ENCODE measurements at places on chromosomes 3 and 15.

DNA sequence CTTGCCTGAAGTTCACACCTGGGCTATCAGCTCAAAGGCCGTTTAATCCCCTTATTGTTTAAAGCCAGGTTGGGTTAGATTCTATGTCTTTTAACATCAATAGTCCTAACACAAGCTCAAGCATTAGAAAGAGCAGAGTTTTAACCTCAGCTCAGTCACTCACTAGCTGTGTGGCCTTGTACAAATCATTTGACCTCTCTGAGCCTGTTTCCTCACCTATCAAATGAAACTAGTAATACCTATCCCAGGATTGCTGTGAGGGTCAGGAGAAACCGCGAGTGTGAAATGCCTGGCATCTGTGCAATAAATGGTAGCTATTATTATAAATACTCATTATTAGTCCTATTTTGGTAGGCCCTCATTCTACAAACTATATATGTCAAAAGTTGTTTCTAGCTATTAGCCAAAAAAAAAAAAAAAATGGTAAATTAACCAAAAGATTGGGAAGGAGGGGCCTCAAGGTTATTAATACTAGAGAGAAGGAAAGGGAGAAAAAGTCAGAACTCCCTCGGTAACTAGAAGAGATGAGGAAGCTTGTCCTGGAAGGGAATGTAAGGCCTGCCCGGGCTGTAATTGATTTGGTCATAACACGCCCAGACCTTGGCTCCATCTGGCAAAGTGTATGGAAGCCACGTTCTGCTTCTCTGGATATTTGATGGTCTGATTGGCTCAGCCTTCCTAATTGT is 510.5 kb upstream of the PROK2 start:
- no peak for DNase-seq

DNA sequence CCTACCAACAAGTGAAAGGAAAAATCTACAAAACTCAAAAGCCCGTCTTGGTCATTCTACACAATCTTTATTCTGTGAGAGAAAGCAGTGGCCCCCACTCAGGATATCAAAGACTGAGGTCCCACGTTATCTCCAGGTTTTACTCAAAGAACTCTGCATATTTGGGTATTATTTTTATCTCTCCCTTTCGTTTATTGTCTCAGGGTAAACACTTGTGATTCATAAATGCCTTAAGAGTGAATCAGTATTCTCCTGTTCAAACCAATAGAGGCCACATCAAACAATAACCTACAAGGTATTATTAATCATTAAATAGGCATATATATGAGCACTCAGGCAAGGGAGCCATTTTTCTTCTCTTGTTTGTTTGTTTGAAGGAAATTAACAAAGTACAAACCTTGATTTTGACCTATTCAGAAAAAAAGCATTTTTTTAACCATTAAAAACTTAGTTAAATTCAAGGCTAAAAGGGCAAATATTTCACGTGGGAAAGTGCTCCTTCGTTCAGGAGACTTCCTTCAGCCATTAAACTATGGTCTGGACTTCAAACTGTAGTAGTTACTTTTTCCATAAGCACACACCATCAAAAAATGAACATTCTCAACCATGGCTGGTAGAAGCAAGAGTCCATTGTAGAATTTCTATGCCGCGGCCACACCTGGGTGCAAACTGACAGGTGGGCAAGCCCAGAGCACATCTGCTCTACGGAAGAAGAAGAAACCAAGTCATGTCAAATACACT is 13.9 kb upstream of the HES1 start:
- no peak for DNase-seq

- DNase-seq: no peak
Observed at GRCh38 chr3:31755926-31756658, 223.4 kb downstream of the STT3B start.

DNA sequence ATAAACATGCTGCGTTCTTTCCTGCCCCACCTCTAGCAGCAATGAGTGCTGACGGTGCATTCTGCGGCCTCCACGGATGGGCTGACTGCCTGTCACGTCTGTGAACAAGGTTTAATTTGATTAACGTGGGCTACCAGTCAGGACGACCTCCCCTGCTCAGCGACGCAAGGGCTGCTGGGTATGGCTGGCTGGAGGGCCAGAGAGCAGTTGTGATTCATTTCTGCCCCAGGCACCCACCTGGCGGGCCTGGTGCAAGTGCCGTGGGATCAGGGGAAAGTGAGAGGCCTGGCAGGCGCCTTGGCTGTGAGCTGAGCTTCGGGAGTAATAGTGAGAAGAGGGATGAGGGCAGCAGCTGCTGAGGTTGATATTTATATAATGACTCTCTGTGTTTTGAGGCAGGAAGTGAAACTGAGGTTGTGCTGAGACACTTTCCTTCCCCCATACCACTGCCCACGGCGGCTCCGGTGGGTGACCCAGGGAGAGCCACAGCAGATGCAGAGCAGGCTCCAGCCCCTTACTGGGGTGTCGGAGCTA is 190.4 kb upstream of the BCL6 start:
- no peak for DNase-seq

DNA sequence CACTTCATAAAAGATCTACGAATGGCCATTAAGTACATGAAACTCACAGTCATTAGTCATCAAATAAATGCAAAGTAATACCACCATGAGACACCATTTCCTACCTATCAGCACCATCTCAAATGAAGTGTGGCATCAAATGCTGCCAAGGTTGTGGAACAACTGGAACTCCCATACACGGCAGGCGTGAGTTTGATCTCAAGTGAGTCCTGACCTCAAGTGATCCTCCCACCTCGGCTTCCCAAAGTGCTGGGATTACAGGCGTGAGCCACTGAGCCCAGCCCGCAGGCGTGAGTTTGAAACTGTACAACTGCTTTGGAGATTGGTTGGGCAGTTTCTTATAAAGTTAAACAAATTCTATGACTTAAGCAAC is 28.8 kb upstream of the HDAC11 start:
- no peak for DNase-seq

GRCh38 chr3:152470893-152471292 is 202.2 kb downstream of the MBNL1 start:
- DNase-seq: no peak

- DNase-seq: no peak
Observed at GRCh38 chr15:82928711-82929110, 23.8 kb downstream of the HOMER2 start.

DNA sequence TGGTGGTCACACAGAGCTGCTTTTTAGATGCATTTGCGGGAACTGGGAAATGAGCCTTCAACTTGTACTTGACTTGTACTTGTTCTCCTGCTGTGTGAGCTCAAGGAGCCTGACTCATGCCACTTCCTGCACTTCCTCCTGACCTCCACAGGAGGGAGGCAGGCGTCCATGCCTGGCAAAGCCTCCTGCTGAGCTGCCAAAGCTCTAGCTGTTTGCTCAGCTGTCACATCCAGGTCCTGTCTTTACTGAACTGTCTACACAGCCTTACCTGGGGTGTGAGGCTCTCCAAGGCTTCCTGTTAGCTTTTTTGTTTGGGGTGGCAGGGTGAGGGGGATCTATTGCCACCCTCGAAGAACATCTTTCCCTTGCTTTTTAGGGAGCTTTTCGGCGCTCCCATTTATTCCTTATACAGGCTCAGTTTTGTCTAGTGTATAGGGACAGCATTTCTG is 6.4 kb downstream of the THPO start:
- DNase-seq: peak; percentile 73

DNA sequence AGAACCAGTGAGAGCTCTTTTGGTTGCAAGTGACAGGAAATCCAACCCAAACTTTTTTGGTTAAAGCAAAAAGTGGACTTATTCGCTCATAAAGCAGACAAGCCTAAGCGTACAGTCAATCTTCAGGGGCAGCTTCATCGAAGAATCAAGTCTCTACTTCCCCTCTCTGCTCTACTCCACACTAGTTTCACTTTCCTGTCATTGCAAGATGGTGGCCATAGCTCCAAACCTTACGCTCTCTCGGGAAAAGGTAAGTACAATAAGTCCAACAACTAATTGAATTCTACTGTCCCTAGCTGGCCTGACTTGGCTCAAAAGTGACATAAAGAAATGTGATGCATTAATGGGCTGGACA is 24.9 kb upstream of the ZNF710 start:
- DNase-seq: no peak

DNA sequence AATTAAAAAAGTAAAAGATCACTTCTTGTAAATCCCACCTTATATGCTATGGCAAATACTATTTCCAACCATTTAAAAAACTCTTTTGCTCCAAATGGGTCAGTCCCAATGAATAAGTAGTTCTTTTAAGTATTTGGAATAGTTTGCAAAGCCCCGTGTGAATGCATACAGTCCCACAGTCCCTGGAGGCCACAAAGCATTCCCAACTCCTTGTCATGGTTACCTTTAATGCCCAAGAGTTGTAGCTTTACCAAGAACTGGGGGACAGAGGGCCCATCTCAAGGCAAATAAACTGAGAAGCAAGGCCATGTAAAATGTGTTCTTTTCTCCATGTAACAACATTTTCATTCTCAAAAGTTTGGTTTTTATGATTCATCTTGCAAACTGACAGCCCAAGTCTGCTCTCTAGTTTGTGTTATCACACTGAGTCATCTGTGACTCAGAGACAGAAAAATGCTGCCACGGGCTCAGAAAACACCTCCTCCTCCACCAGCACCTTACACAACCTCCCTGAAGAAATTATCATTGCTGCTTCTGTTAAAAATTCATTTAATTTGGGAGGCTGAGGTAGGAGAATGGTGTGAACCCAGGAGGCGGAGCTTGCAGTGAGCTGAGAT is 336.2 kb downstream of the ERC2 start:
- no peak for DNase-seq

DNA sequence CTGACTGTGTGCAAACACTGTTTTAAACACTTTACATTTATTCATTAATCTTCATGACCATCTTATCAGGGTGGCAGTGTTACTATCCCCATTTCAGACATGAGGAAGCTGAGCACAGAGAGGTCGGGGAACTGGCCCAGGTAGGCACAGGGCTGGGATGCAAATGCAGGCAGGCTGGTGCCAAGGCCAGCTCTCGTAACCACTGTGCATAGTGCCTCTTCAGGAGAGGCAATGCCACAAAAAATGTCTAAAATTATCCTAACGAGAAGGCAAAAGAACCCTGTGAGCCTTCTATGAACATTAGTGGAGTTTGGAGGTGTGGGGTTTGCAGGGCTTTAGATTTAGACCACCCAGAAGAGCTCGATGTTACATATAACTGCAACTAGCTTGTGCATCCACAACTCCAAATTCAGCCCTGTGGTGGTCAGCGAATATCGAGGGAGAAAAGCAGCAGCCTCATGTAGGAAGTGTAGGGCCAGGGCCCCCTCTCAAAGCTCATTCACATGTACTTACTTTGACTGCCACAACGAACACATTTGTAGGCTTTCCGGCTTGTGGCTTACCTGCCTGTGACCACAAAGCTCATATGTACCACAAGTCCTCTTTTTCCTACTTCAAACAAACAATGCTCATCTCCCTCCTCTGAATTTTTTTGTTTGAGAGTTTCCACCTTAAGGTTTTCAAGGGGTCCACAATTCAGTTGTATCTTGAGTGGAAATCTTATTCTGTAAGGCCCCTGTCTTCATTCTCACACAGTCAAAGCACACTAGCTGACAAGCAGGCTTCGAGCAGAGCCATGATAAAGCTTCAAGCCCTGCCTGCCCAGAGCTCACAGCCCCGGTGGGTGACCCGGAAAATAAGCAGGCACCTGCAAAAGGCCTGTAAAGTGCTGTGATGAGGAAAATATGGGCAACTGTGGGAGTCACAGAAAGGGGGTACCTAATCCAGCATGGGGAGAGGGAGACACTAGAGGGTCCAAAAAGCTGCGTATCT is 722.9 kb upstream of the CFAP20DC start:
- no peak for DNase-seq

DNA sequence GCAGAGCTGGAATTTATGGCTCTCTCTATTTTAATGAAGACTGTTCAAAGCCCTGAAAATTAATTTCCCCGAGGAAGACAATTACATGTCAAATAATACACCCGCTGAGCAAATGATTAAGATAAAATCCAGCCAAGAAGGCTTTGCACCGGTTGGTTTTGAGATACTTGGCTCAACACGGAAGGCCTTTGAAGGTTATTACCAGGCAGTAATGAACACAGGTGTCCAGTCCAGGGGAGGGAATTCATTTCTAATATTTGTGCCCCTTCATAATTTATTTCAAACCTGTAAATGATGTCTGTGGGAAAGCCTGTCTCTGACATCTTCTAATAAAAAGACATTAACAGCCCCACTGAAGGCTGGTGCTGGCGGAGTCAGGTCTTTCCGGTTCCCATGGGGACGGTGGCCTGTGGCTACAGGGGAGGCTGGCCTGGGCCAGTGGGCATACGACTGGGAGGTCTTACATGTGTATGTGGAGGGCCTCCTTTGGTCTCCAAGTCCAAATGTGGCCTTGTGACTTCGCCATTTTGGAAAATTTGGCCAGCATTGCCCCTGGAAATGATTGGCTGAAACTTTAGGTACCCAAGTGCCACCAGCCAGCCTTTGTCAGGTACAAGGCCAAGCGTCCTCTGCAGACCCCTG is 49.9 kb upstream of the IQSEC1 start:
- DNase-seq: no peak

GRCh38 chr3:30704931-30705890 is 98.8 kb downstream of the TGFBR2 start:
- no peak for DNase-seq

- peak; percentile 49 for DNase-seq
Observed at GRCh38 chr15:80977627-80978036, 12.0 kb downstream of the MESD start.

DNA sequence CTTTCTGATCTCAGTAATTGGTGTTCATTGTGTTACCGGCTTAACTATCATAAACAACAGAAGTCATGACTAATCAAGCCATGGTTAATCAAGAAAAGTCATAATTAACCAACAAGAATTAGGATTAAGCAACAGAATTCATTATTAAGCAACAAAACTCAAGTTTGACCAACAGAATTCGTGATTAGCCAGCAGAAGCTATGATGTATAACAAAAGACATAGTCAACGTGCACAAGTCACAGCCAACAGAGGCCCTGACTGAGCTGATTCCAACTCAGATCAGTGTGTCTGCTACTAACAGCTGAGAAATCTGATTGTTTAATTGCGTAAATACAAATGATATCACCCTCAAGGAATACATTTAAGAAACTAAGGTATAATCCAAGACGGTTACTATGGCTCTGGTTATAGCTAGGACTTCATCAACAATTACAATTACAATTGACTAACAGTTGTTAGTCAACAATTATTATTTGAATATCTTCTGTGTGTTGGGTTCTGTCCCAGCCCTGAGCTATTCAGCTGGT is 67.7 kb downstream of the RARB start:
- no peak for DNase-seq

GRCh38 chr15:56806148-56806536 is 72.8 kb upstream of the ZNF280D start:
- no peak for DNase-seq

- DNase-seq: no peak
Observed at GRCh38 chr15:35603301-35603700, 57.3 kb upstream of the DPH6 start.

- DNase-seq: no peak
Observed at GRCh38 chr3:139117136-139117675, 72.5 kb upstream of the PRR23C start.

DNA sequence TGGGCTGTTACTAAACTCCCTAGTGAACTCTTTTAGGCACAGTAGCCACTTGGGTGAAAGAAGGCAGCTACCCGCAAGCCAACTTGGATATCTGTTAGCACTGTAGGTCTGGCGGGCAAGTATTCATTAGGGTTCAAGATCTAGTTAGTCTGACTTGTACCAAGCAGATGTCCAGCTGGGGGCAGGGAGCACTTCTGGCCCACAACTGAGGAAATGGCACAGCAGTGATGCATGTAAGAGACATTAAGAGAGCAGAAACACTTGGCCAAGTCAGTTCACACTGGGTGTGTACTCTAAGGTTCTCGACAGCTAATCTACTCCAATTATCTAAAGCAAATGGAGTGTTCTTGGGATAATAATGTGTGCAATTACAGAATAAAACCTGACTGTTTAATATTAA is 131.7 kb downstream of the CTNNB1 start:
- DNase-seq: no peak

- no peak for DNase-seq
Observed at GRCh38 chr3:140752499-140752898, 74.6 kb downstream of the TRIM42 start.

Measured in hippocampal formation (tissue), 2 donors.